ENCODE measurements at places on chromosomes 16 and 17.

DNA sequence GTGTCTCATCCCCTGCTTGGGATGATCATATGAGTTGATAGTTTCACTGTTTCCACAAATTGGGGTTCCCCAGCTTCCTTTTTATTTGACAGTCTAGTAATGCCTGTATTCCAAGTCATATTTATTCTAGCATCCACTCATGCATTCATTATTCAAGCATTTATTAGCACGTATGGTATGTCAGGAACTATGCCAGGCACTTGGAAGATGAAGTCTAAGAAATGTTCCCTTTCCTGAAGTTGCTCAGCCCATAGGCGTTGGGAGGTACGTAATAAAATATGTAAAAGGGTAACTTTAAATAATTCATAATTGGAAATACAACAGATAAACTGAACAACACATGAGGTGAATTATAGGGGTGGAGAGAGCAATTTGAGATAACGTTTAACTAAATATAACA, 338.0 kb upstream of the MAF start:
- DNase-seq: no peak

DNA sequence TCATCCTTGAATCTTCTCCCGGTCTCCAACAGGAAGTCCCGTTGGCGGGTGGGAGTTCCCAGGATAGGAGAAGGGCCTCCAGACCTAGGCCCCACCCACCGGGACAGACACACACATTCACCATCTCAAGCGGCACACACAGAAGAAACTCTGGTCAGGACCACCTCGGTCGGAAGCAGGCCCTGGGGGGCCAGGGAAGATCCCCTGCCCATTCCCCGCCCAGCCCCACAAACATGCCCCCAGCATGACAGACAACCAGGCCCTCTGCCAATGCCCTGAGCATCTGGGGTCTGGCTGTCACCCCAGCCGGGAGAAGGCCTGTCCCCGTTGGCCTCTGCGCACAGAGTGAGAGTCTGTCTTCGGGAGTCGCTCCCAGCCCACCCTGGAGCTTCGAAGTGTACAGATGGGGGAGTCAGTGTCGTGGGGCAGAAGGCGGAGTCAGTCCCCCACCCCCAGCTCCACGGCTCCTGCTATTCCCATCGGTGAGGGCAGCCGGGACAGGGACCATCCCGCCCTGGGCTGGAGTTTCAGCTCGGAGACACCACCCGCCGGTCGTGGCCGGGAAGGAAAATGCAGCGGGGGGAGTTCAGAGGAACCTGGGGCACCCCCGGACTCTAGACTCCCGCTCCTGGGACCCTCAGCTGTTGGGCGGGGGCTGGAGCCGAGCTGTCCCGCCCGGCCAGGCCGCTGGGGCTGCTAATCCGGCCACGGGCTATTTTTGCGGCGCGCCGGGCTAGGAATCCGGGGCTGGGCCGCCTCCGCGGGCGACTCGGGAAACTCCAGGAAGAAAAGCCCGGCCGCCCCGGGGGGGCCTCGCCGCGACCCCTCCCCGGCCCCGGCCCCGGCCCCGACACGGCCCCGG, 660 bp downstream of the RHBDF1 start:
- no peak for DNase-seq

GRCh38 chr17:58161566-58161965, 5.2 kb upstream of the OR4D2 start:
- DNase-seq: no peak

DNA sequence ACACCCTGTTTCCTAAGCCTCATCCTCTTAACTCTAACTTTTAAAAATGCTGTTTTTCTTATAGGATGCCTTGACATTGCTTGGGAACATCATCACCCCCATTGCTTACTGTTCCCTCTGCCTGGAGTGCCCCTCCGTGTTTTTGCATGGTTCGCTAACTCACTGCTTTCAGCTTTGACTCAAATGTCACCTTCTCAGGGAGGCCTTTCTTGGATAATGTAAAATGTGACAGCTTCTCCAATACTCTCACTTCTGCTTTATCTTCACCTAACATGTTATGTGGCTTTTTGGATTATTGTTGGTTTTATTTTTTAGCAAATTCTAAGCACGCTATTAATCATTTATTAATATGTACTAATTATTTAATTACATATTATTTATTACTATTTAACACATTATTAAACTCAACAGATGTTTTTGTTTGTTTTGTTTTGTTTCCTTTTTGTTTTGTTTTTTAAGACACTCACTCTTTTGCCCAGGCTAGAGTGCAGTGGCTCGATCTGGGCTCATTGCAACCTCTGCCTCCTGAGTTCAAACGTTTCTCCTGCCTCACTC, 3.8 kb downstream of the CRYM start:
- DNase-seq: no peak

DNA sequence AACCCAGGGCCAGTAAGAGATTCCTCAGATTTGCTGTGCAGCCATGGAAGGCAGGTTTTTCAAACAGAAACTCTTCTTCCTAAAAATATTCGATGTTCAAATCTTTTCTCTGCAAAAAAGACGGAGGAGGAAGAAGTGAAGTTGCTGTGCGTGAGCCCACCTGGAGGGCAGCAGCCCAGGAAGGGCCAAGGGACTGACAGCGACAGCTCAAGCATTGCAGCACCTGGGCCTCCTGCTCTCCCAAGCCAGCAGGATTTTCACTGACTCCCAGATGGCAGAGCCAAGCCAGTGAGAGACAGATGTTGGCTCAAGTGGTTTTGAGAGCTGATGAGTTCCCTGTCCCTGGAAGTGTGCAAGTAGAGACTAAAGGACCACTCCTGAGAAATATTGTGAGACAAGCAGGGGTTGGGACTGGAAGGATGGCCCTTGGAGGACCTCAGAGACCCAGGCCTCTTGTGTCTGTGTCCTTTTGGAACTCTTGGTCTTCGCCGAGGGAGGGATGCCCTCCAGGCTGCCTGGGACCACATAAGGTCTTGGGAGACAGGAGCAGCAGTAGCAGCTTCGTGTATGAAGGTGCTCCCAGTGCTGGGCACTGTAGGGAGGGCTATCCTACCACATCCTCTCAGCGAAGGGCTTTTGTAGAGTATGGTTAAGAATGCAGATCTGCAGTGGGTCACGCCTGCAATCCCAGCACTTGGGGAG, 29.3 kb upstream of the TNFRSF13B start:
- no peak for DNase-seq

DNA sequence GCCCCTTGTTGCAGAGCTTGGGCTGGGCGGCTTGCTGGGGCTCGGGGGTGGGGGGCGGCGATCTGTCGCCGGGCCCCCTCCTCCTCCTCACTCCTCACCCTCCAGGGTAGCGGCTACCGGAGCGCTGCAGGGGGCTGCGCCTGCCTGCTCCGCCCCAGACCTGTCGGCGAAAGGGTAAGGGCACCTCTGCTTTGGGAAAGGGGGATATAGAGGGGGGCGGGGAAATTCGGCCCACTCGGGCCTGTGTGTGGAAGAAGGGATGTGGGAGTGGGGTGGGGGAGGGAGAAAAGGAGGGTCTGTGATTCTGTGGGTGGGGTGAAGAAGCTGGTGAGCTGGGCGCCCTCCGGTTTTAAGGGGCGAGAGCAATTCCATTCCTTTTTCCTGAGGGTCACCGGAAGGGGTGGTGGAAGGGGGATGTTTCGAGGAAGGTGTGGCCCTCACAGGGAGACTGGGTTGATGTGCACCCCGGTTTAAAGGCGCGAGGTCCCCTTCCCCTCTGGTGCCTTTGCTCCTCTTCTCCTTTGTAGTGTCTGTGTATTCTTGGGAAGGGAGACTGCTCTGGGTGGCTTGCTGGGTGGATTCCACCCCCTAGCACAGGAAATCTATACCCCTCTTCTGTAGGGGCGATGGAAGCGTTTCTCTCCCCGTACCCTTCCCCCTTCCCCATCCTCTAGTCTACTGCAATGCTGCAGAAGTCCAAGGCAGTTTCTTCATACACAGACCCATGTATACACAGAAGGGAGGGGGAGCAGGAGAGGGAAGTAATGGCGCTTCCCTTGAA, 878 bp downstream of the TAOK1 start:
- DNase-seq: no peak

GRCh38 chr17:13539421-13539820, 62.3 kb downstream of the HS3ST3A1 start:
- DNase-seq: no peak
